ENCODE measurements at places on chromosomes 2 and 18.

DNA sequence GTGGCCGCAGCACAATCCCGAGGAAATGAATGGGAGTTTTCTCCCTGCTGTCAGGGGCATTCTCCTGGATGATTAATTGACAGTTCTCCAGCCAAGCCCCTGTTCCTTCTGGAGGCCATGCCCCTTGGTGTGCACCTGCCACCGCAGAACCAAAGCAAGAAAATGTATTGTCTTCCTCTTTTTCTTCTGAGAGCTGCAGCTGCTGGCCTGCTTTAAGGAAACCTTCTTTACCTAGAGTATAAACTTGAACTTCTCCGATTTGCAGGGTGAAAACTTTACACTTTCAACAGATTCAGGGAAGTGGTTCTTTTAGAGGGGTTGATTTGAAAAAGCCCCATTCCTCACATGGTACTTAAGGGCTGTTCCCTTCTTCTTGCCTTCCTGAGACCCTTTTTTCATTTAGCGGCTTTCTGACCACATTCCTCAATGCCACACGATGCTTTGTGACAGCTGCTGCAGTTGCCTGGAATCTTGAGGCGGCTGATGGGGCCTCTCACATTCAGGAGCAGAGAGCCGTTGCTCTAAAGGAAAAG, 402.8 kb downstream of the TXNL1 start:
- no peak for ATAC-seq

- ATAC-seq = no peak
Observed at GRCh38 chr18:80108121-80108536, 933 bp upstream of the ADNP2 start.

DNA sequence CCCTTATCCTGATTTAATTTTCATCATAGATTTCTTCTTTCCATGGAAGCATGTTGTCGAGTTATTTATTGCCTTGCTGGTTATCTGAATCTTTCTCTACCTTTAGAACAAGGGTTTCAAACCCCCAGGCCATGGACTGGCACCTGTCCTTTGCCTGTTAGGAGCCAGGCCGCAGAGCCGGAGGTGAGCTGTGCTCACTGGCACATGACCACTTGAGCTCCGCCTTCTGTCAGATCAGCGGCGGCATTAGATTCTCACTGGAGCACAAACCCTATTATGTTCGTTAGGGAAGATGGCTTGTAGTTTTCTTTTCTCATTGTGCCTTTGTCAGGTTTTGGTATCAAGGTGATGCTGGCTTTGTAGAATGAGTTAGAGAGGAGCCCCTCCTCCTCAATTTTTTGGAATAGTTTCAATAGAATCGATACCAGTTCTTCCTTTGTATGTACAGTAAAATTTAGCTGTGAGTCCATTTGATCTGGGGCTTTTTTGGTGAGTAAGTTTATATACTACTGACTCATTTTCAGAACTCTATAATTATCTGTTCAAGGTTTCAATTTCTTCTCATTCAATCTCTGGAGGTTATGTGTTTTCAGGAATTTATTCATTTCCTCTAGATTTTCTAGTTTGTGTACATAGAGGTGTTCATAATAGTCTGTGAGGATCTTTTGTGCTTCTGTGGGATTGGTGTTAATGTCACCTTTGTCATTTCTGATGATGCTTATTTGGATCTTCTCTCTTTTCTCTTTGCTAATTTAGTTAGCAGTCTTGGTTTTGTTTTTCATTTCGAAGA, 668.0 kb upstream of the FAM98A start:
- ATAC-seq = no peak

DNA sequence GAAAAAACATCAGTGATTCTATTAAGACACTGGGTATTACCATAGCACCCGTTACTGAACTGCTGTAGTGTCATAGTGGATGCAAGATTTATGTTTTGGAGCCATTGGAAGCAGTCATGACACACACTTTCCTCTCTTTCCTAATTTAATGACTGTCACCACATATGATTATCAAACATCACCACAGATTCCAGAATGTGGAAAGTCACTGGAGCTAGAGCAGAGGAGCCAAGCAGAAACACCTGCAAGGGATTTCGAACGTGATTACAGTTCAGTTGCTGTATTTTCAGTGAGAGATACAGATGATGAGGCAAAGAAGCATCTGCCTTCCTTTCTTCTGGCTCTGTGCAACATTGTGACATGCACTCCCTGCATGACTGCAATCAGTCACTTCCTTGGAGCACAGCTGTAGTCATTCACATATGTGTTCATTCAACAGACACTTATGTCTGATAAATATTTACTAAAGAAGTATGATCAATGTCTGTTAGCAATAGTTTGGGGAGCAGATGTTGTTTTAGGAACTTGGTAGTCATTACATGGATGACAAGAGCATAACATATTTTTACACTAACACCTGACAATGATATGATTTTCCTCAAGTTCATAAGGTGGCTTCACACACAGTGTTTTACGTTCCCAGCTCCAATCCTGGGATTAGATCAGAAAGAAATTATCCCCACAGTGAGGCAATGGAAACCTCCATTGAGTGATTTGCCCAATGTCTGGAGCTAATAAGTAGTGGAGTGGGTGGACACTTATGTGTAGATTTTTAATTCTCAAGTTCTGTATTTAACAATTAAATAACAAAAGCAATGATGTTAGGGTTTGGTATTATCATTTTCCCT, 416.6 kb downstream of the PLCL1 start:
- ATAC-seq = no peak

GRCh38 chr2:33634261-33634910, 35.3 kb upstream of the FAM98A start:
- ATAC-seq = no peak

DNA sequence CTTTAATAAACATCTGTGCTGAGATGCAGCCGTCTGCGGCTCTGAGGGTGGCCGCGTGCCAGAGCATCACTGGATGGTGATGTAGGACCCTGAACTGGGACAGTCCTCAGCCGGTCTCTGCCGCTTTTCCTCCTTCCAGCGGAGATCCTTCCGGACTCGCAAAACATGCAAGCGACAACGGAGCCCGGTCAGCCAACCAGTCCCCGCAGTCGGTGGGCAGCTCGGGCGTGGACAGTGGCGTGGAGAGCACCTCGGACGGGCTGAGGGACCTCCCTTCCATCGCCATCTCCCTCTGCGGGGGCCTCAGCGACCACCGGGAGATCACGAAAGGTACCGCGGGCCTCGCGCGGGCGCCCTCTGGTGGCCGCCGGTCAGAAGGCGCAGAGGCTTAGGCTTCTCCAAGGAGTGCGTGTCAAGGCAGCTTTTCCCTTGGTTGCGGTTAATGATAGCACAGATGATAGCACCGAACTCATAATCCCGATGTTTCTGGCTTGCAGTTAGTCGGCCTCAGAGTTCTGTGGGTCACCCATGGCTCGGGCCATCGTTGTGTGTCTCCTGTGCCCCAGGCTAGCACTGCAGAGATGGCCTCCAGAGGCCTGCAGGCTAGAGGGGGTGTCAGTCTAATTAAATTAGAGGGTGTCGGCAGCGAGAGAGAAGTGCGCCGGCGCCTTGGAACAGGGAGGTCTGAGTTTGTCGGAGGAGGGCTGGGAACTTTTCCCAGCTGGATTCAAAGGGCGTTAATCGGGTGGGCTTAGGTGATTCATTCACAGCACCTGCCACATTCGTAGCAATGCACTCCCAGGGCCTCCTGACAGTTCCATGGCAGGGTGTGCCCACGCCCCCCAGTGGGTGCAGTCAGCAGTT, 38.5 kb downstream of the LPIN1 start:
- peak; percentile 55 for ATAC-seq

GRCh38 chr2:50231510-50231909, 800.4 kb downstream of the NRXN1 start:
- no peak for ATAC-seq

DNA sequence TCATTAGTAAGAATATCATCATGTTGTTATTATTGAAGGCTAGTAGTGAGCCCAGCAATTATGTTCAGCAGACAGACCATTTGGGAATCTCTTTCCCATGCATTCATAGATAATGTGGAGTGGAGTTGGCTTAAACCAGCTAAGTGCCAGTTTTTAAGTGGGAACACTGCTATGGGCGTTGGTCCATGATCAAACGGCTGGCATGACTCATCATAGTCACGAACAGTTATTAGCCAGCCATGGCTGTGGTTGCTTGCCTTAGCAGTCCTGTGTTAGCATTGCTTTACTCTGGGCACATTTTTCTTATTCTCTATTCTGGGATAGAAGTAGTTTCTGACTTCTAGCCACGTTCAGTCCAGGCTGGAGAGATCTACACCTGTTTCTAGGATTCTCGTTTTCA, 17.7 kb downstream of the EIF4E2 start:
- no peak for ATAC-seq

DNA sequence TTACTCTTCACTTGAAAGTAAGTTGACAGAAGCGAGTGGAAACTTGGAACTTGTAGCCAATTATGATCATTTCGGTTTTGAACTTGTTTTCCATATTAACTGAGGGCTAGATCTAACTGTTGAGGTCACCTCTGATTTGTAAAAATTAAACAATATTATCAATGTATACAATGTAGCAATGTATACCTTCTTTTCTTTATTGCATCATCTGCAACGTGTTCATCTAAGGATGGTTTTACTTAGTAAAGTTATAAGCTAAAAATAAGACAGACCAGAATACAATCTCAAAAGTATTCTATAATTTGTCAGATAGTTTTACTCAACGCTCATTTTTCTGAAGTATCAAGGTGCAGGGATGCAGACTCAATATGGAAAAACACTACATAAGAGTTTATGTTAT, 435.0 kb upstream of the TNP1 start:
- no peak for ATAC-seq

DNA sequence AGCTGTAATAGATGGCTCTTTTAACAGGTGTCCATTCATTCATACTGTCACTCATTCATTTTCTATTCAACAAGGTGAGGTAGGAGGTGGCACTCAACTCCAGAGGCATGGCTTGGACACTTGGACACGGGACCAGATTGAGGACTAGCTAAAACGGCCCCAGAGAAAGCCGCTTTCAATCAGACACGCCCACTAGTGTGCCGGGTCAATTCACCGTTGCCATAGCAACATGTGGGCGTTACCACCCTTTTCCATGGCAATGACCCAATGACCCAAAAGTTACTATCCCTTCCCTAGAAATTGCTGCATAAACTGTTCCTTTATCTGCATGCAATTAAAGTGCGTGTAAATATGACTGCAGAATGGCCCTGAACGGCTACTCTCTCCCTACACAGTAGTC, 49.2 kb upstream of the LGALSL start:
- ATAC-seq = no peak
